ENCODE measurements at places on chromosomes 2 and 18.

DNA sequence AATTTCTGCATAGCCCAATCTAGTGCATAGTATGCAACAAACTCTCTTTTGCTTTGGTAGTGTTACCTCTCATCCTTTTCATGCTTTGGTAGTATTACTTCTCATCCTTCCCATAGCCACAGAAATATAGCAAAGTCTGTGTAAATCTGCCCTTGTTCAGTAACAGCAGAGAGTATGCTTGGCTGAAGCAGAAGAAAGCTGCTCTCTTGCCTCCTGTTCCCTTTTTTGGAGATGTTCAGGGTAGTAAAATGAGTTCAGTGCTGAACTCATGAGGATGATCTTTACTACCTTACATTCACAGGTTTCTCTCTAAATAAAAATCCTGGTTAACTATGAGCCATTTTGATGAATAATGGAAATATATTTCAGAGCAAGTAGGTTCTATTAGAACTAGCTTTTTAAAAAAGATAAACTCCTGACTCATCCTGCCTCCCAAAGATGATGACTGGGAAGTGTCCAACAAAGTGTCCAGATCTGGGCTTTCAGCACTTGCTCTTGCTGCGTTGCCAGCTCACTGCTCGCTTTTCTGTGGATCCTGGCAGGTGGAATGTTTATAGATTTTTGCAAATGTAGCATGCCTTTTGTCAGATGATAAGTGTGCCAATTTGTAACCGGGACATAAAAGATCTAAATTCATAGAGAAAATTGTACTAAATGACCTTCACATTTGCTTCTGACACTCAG, 29.4 kb upstream of the CHMP3 start:
- peak; percentile 72 for DNase-seq

GRCh38 chr2:75994759-75995158, 284.0 kb upstream of the GCFC2 start:
- DNase-seq = no peak

GRCh38 chr18:45236676-45237075, 378.6 kb upstream of the SLC14A2 start:
- no peak for DNase-seq

DNA sequence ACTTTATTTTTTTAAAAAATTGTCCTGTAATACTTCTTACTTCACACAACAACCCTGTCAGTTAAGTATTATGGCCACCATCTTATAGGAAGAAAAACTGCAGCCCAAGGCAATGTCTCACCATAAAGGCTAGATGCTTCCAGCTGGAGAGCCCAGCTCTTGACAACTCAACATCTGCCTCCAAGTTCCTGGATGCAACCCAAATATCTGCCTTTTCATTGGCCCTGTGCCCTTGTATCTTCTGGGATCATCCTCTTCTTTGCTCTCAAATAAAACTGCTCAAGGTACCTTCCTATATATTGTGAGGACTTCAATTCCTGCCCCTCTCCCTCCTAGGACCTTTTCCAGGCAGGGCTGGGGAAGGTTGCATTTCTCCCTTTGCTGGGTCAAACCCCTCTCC, 69.5 kb downstream of the BIN1 start:
- no peak for DNase-seq

DNA sequence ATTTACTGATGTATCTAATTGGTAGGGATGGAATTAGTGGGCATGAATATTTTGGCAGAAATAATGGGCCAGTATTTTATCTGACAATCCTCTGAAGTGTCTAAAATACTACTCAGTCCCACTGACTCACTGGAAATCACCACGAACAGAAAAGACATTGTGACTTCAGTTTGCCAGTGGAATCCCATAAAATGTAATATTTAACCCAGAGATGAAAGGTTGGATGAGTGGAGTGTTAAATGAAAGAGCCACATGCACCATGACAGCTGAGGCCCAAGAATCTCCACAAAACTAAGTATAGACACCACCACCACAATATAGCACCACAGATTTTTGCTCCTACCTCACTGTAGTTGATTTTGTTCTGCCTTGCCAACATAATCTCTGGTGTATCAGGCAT, 103.9 kb downstream of the NEB start:
- no peak for DNase-seq

GRCh38 chr18:22737054-22737453, 196.1 kb upstream of the RBBP8 start:
- no peak for DNase-seq

GRCh38 chr18:8081267-8081666, 514.2 kb downstream of the PTPRM start:
- DNase-seq = no peak

DNA sequence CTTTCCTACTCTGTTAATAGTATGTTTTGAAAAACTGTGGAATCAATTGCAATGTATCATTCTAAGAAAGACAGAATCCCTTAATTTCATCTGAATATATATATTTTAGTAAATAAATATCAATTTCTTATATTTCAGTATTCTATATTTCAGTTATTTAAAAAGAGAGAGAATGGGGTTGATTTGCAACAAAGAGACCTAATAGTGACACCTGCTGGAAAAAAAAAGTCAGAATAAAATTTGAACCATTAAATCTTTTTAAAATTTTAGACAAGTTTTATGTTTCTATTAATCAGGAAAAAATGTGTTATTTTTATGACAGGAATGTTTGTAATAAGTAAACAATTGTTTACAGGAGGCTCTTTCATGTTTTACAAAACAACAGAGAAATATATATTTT, 20.7 kb upstream of the CCNT2 start:
- peak; percentile 55 for DNase-seq

GRCh38 chr2:240563951-240564560, 3.9 kb downstream of the DUSP28 start:
- no peak for DNase-seq

DNA sequence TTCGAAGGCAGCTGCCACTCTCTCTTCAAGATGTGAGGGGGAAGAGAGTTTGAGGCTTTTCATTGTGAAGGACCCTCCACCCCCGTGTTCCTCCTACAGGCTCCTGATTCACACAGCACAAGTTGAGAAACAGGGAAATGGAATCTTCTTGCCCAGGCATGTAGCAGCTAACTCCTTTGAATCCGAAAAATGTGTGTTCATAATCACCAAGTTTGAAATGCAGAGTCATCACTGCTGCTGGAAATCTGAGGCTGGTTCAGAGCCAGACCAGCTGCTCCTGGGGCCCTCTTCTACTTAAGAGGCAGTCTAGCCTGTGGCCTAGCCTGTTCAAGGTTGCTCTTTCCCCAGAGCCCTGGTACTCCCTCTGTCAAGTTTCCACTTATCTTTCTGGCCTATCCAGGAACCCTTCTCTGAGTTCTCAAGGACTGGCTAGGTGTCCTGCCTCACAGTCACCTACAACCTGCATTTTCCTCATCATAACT, 166.4 kb downstream of the TMEM247 start:
- DNase-seq = peak; percentile 92

GRCh38 chr2:37820471-37820986, 104.6 kb upstream of the RMDN2 start:
- no peak for DNase-seq

GRCh38 chr18:48594471-48595094, 55.8 kb downstream of the CTIF start:
- DNase-seq = no peak

GRCh38 chr2:163207693-163208370, 369.3 kb upstream of the KCNH7 start:
- DNase-seq = no peak

GRCh38 chr2:2331881-2332280, 806 bp upstream of the MYT1L start:
- no peak for DNase-seq

GRCh38 chr2:42572297-42573081, 4.1 kb downstream of the MTA3 start:
- no peak for DNase-seq

- DNase-seq = peak; percentile 85
Measured at GRCh38 chr2:156435718-156436496, at the start of gene GPD2. Gene GPD2, plus strand, starts transcription at chr2:156436379. Its CDS starts 39,727 bp downstream, at chr2:156476106.

DNA sequence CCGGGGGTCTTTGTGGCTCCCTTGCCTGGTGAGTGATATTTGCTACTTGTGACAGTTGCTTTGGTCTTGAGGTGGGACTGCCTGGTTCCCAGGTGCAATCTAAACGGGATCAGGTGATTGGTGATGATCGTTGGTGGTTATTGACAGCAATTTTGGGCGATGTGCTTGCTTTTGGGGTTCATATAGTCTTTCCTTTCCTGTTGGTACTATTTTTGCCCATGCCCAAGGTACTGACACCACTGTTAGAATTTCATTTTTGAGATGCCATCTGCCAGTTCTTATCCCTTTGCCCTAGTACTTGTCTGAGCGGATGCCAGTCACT, 573 bp downstream of the WDR7 start:
- no peak for DNase-seq
